ENCODE measurements at places on chromosomes 5 and 9. TPM values are rescaled to one million over a fixed set of nuclear protein-coding genes. Genes with fewer than 3 reads are reported as not detected.

- no peak for DNase-seq
Measured at GRCh38 chr9:134993416-134993815, 75.7 kb upstream of the FCN1 start.

Gene MYMK
- total RNA-seq, result not detected

GRCh38 chr5:65948115-65948747, 21.9 kb downstream of the ERBIN start:
- no peak for DNase-seq

DNA sequence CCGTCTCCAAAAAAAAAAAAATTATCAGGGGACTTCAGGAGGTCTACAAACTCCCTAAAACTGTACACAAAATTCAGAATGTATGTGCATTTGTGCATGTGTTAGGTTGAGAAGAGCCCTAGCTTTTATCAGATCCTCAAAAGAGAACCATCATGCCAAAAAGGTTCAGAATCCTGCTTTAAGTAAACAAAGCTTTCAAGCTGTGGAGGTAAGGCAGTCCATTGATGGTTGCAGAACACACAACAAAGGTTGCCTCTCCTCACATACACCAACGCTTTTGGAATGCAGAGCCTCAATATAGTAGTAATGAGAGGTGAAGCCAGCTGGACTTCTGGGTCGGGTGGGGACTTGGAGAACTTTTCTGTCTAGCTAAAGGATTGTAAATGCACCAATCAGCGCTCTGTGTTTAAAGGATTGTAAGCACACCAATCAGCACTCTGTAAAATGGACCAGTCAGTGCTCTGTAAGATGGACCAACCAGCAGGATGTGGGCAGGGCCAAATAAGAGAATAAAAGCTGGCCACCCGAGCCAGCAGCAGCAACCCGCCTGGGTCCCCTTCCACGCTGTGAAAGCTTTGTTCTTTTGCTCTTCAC, 57.9 kb upstream of the RNF38 start:
- no peak for DNase-seq

Gene SLC36A2
- not detected for total RNA-seq
